ENCODE measurements at places on chromosomes 16 and 17.

DNA sequence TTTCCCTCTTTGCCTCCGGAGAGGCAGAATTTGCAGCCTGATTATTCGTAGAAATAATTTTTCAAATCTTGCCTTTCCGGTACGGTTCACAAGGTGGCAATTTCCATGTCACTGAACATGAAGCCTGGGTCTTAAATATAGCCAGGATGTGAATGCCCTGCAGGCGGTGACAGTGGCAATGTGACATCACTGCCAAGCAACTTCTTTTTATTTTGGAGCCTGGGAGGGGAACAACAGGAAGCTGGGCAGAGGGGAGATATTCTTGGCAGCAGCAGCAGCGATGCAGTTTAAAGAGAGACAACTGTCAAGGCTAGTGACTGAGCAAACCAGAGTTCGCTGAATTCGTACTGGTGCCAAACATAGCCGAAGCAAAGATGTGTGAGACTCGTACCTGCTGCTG, 171.1 kb downstream of the SNX29 start:
- no peak for DNase-seq

DNA sequence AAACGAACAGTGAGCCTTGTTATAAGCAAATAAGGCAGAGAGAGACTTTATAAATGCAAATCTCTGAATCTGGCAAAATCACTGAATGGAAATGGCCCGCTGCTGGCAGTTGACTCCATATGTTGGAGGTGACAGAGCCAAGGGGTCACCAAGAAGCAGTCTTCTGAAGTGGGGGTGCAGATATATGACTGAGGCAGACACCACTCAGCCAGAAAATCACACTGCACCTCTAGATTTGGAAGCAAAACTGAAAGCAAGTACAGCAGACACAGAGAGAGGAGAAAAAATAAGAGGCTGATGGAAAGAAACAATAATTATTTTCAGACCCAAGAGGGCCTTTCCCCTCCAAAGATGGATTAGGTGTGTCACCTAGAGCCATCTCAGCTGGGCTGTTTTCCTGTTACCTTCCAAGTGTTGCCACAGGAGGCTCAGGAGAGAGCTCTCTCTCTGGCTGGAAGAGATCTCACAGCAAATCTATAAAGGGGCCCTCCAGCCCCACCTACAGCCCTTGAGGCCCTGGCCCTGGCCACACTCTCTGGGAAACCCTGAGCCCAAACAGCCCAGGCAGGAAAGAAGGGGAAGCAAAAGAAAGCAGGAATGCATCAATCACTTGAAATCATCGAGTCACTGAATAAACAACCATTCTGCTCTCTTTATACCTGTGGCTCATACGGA, 585.1 kb upstream of the PSMD7 start:
- no peak for DNase-seq

DNA sequence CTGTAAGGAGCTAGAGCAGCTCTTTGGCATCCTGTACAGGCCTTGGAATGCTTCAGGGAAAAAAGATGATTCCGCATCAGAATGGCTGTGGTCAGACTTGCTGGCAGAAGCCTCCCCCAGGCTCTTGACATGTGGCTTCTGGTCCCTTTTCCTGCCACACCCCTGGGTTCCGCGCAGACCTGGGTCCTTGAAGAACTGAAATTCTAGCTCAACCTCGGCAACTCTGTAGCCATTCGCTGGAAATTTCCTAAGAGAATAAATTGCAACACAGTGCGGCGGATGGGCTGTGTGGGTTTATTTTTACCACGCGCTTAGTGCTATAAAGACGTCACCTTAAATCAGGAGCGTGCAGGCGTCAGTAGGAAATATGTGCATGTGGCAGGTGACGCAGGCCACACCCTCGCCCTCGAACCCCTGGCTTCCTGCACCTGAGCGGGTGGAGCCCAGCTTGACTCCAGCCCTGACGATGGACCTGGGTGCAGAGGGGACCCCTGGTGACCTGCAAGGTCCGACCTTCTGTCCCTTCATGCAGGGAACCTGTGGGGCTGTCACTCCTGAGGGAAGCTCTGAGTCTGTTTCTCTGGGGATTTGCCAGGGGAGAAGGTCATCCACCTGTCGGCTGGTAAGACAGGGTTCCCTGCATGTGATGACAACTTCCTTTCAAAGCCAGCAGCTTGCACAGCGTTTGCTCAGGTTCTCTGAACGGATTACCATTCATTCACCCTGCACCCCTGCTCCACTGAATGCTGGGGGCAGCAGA, 46.3 kb downstream of the METRNL start:
- DNase-seq: no peak

- DNase-seq: no peak
Measured at GRCh38 chr17:58960068-58960467, 146.6 kb downstream of the TRIM37 start.

DNA sequence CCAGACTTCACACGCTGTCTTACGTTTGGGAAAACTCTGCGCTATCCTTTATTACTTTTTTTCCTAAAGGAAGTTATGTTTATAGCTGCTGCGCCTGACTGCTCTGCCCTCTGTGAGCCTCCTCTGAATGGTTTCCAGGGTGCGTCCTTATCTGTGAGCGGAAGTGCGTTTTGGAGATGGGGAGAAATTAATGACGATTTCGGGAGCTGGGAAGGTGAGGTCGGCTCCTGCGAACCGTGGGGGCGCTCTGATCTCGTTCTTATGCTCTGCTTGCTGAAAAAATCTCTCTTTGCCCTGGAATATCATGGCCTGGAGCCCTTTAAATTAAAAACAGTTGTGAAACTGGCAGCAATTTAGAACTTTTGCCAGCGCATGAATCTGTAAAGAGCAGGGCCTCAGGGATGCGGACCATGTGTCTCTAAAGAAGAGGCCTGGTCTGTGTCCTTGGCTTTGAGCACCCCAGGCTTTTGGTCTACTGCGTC, 135.7 kb upstream of the ZFHX3 start:
- DNase-seq: no peak

GRCh38 chr16:79651363-79651762, 50.8 kb upstream of the MAF start:
- DNase-seq: no peak

DNA sequence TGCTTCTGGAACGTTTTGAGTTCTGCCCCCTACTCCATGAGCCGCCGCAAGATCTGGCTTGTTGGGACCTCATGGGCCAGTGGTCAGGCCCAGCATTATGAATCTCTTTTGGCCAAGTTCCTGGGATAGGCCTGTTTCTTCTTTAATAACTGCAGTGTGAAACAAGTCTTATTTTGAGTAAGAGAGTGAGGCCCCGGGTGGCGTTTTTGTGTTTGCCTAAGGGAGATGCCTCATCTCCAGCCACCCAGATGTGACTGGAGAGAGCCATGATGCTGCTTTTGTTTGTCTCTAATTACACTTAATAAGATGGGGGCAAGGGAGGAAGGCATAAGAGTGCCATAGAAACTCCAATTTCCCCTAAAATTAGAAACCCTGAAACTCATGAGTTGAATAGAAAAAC, 39.8 kb downstream of the KSR1 start:
- DNase-seq: no peak

DNA sequence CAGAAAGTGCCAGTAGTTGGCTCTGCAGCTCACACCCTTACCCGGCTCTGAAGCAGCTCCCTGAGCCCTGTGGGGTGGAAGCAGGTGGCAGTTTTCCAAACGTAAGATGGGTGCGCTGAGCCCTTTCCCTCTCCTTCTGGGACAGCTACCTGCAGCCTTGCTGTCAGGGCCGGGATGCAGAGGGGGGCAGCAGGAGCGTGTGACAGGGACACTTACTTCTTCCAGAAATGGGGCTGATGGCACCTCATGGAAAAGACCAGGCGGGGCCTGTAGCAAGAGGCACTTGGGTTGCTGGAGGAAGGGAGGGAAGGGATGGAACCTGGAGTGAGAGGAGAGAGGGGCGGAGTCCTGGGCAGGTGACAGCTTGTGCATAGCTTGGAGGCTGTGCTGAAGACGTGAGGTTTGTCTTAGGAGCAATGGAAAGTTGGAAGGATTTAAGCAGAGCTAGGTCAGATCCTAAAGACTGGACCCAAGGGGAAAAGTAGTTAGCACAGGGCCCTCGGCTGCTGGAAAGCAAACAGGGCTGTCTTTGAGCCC, 216.8 kb upstream of the RPL38 start:
- no peak for DNase-seq

DNA sequence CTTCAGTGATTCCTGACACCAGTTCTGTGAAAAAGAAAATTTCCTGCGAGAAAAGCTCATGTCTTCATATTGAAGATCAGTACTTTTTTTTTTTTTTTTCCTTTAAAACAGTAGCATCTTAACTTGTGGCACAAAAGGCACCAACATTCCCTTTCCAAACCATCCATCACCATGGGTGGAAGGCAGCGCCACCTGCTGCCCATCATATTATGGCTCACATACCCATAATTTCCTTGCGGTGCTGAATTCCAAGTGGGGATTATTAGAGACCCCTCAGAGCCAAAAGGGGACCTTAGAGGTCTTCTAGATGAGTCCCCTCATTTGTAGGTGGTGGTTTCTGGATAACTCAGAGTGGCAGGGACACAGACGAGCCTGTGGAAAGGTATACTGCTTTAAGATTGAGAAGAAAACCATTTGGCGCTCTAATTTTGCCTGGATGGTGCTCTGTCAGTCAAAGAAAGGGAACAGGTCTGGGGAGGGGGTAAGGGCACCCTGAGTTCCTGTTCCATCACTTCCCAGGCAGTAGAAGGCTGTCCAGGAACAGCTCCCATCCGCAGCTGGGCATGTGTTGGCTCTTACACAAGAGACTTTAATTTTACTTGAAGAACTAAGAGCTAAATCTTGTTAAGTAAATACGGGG, 7.9 kb upstream of the SOST start:
- no peak for DNase-seq

DNA sequence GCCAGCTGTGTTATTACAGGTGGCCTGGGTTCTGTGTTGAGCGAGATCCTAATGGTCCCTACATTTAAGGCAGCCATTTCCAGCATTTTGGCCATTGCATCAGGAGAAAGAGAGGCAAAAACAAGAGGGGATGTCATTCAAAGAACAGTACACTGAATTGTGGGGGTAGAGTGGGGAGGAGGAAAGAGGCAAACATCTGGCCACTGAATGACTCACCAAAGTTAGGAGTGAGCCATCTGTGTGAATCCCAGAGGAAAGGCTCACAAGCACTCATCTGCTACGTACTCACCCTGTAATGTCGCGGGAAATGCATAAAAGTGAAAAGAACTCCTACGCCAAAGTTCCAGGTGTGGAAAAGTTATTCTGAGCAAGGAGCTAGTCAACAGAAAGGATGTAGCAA, 16.7 kb downstream of the KRABD2 start:
- DNase-seq: no peak

DNA sequence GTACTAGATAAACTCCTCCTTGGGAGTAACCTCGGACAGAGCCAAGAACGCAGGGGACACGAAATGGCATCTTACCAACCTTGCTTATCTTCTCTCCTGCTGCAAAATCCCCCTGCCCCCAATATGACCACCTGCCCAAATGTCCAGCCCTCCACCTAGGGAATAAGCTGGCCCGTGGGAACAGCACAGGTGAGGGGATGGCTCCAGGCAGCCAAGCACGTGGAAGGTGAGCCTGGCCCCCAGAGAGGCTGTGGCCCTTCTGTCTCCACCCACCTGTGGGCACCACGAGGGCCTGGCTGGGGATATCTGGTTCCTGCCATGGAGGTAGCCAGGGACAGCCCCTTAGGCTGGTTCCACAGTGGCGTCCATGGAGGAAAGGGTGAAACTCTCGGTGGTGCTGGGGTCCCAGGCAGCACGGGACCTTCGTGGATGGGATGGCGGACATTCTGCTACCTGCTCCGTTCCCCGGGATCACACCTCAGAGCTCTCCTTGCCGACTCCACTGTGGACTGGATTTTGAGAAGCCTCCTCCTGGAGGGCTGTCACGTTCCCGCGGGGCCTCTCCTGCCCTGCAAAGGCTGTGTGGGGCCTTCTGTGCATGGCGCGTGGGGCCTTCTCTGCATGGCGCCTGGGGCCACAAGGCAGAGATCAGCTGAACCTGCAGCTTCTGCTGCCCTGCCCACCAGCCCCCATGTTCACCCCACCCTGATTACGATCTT, 388.5 kb upstream of the TNRC6C start:
- DNase-seq: no peak

Data from stimulated activated CD8-positive, alpha-beta memory T cell treated with anti-CD3 and anti-CD28 coated beads, Interleukin-2, amount 100 ng/mL, for 1 hour (primary cell).